ENCODE measurements at places on chromosomes 1 and 21.

DNA sequence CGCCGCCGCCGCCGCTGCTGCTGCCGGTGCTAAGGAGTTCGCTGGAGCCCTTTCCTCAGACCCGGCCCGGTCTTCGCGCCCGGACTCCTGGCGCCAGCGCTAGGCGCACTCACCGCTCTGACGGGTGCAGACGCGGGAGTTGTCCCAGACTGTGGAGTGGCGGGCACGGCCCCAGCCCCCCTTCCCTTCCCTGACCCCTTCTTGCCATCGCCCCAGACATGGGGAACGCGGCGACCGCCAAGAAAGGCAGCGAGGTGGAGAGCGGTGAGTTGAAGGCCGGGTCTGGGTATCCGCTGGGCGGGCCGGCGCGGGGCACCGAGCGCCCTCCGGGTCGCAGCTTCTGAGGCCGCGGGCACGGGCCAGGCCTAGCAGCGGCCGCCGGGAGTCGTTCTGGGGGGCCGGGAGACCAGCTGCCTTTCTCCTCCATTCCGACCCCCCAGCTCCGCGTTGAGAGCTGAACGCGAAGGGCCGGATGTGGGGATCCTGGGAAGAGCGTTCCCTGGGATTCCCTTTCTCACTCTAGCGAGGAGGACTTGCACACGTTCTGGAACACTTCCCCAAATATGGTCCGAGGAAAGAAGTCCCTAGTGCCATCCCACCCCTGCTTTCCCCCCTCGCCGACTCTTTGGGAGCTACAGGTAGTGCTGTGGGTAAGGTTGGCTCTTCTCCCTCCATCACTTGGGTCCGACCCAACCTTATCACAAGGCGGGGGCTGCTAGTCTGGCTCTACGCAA, 65.8 kb upstream of the PRKACB start:
- DNase-seq, result no peak

GRCh38 chr1:90761156-90761555, 44.1 kb upstream of the BARHL2 start:
- no peak for DNase-seq

DNA sequence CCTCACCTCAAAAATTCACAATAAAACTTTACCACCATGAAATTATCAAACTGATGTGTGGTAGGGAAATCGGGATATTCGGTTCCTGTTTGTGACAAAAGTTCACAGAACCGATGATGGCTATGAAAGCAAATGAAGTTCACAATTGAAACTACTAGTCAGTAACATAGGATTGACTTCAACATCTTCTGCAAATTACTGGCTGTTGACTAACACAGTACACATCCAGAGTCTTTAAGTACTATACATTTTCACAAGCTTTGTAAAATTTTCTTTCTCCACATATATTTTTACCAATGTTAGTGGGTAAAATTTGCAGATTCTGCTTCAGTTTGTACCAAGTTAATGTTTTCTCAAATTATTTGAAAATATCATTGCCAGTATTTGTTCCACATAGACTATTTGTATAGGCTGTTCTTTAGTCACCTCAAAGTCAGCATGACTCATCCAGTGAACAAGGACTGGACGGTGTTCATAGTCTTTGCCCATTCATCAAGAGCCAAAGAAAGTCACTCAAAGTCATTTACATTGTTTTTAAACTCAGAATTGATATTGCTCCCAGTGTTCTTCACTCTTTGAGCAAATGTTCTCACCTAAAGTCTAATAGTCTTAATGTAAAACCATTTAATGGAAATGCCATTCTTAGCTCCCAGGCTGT, 213.4 kb downstream of the USP25 start:
- DNase-seq, result no peak

GRCh38 chr1:87791931-87792740, 463.5 kb downstream of the LMO4 start:
- no peak for DNase-seq

Measured in stimulated activated CD8-positive, alpha-beta memory T cell treated with anti-CD3 and anti-CD28 coated beads, Interleukin-12 subunit alpha, Interleukin-12 subunit beta, amount 100 ng/mL, for 4 hours (primary cell).